ENCODE measurements at places on chromosomes 13 and 19. TPM values are rescaled to one million over a fixed set of nuclear protein-coding genes. Genes with fewer than 3 reads are reported as not detected.

GRCh38 chr19:39833464-39834286 lies at the start of gene DYRK1B:
DYRK1B (minus strand) TSS chr19:39834162; CDS start chr19:39831867, 2,295 bp downstream.
- no peak for DNase-seq
- H3K27ac ChIP-seq: no peak within 1 kb of the TSS
- H3K4me3 ChIP-seq: no peak within 1 kb of the TSS
- H3K27me3 ChIP-seq: no peaks in the 10 kb centered on the region
- H3K36me3 ChIP-seq: peaks cover 65% of the 10 kb centered on the region

The LGALS7B gene
- 0.73 TPM for total RNA-seq

The PROZ gene
- total RNA-seq: 2.1 TPM

The BRCA2 gene
- 24.6 TPM for total RNA-seq

The CEACAM20 gene
- not detected for total RNA-seq
